ENCODE measurements at places on chromosomes 7 and 10. TPM values are rescaled to one million over a fixed set of nuclear protein-coding genes. Genes with fewer than 3 reads are reported as not detected.

Gene FKBP6
- total RNA-seq: 0.11 TPM

DNA sequence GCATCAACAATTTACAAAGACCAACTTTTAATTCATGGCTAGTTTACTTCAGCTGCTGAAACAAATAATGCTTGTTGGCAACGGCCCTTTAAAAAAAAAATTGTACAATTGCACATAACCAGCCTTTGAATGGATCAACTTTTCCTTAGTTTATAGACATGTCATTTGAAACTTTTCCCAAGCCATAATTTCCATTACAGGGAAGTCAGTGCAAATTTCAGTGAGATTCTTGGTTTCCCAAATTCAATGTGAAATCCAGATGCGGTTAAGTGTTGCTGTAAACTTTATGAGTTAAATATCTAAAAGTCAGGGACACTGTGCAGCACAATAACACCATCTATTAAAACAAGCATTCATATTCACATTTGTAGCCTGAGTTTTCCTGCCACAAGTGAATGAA is 182.2 kb downstream of the JAZF1 start:
- DNase-seq: no peak

DNA sequence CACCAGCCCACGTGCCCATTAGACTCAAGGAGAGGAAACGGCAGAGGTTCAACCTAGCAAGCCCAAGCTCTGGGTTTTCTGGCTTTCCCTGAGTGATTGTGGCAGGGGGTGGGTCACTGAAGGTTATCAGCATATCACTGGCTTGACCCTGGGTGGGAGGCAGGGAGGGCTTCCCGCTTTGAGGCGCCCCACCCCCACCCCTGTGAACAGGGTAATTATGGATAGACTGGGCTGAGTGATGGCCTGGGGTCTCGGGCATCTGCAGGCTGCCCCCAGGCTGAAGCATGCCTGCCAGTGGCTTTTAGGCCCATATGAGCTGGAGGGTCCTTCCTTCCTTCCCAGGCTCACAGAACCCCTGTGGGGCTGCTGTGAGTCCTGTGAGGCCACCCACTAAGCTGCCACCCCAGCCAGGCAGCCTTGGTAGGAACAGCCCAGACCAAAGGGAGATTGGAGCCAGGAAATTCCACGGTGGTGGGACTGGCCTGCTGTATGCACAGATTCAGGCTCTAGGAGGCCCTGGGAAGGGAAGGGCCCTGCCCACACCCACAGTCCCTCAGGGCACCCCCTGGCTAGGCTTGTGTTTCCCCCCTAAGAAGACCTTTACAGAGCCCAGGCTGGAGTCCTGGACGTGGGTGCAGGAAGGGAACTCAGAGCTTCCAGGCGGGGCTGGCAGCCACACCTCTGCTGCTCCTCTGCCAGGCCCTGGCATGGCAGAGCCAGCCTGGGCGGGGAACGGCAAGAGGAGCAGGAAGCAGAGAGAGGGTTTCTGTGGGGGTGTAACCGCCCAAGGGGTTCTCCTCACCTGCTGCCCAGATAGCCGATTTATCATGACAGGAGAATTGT is 33.1 kb downstream of the GPRIN2 start:
- no peak for DNase-seq

GRCh38 chr7:142131439-142132185 is 20.1 kb downstream of the MGAM2 start:
- no peak for DNase-seq
